ENCODE measurements at places on chromosomes 1 and 21.

GRCh38 chr1:229114315-229114714, 156.6 kb upstream of the RAB4A start:
- no peak for DNase-seq

DNA sequence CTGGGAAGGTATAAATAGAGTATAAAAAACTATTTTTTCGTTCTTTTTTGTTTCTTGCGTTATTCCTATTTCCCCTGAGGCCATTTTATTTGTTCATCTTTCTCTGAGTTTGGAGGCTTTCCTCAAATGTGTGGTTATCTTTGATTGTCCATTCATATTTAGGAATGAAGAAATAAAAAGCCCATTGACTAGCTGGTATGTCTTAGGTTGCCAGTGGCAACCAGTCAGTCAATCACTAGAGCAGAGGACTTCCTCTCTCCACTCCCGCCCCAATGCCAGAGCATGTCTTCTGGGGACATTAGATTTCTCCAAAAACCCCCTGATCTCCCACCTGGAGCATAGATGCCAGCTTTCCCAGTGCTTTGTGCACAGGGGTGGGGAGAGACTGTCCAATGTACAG, 20.7 kb upstream of the FOXE3 start:
- no peak for DNase-seq

- DNase-seq, result no peak
Measured at GRCh38 chr1:207128336-207128921, 24.4 kb downstream of the C4BPA start.

DNA sequence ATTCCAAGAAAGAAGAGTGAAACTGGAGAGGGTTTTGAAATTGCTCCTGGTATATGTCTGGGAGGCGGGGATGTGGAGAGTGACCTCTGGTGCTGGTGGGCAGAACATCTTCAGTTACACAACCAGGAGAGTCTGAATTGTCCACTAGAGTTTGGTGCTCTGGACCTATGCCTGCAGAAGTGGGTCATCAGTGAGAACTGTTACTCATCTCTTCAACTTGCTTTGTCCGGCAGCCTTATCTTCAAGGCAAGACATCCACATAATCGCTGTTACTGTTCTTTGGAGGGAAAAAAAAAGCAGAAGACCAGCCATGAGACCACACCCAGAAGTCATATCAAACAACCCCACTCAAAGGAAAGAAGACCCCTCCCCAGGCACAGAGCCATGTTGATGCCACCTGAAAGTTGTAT, 14.9 kb downstream of the SH2D1B start:
- DNase-seq, result no peak

- no peak for DNase-seq
Measured at GRCh38 chr1:28074892-28075511, 13.4 kb downstream of the EYA3 start.

DNA sequence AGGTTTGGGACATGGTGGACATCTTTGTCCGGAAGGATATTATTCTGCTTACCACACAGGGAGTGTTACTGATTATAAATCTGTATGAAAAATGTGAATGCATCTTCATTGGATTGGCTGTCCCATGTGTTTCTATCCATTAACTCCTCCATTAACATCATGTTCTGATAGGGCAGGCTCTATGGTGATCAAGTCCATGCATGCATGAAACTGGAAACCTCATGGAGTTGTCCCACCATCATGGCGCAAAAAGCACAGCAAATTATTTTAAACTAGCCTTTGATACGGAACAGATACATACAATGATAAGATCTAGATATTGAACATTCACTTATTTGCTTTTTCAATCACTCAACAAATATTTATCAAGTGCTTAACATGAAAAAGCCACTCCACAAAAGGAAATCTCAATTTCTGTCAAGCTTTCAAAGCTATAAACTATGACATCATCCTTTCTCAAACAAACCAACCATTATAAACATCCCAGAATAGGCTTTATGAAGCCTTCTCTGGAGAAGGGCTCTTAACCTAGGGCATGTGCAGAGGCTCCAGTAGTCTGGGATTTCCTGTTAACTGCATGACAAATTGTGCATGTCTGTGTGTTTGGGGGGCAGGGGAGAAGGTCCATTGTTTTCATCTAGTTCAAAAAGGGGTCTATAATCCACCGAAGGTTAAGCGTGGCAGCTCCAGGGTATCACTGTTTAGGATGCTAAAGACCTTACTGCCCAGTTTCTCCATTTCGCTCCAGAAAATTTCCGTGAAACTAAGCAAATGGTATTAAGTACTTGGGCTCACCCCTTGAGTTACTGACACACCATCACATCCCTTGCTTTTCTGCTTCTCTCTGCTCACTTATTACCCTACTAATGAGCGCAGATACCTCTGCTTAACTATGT, 46.1 kb downstream of the ADAMTS1 start:
- DNase-seq, result no peak

GRCh38 chr1:168443899-168444298, 99.9 kb downstream of the XCL2 start:
- no peak for DNase-seq

GRCh38 chr1:24801176-24801575, 55.9 kb downstream of the CLIC4 start:
- DNase-seq, result no peak

- DNase-seq, result no peak
Measured at GRCh38 chr1:24400065-24400464, 13.5 kb downstream of the STPG1 start.

DNA sequence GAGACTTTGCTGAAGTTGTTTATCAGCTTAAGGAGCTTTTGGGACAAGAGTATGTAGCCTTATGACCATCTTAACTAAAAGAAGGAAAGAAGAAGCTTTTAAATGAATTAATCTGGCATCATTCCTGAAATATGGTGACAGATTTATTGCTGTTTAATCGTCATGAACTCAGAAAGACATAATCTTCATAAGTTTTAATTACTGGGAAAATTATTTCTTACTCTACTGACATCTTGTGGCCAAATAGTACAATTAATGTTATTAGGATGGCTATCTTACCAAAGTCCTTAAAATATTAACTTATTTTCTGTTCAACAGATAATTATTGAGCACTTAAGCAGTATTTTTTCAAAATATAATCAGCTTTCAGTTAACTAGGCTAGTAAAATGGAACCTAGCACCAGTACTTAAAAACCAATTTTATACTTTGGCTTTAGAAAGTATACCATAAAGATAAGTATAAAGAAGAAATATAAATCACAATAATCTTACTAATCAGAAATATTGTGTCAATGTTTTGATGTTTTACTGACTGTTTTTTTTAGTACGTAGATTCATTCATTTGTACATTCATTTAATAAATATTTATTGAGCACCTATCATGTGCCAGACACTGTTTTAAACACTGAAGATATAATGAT, 34.7 kb upstream of the GPR25 start:
- DNase-seq, result no peak

- no peak for DNase-seq
Measured at GRCh38 chr1:42012852-42013251, 94.1 kb upstream of the HIVEP3 start.

DNA sequence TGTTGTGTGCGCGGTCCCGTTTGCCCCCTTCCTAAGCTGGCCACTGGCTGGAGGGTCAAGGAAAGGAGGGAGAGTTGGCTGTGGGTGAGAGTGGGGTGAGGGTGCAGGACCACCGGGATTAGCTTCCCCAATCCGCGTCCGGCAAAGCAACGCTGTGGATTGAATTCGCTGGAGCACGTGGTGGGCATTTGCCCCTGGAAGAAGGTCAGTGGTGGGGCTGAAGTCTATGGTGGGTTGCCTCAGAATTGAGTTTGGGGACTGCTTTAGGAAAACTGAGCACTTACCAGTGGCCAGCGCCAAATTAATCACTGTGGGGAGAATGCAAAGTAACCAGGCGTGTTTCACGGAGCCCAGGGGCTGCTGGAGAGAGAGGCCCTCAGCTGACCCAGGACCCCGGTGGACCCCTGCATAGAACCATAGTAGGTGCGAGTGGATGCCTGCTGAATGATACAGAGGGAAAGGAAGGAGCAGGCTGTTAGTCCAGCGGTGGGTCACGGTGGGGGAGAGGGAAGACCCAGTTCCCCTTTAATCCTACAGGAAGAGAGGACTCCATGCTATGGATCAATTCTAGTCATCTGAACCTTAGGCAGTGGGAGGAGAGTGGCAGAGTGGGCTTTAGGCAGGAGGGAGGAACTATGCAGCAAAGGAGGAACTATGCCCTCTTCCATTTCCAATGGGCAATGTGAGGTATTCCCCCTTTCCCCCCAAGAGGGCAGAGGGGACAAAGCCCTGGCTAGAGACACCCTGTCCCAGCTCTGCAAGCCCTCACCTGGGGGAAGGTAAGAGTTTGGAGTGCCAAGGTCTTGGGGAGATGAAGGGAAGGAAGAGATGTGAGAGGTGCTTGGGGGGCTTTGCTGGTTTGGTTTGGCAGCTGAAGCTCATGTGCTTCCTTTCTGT, 1.2 kb downstream of the TNFRSF8 start:
- no peak for DNase-seq

- DNase-seq, result no peak
Measured at GRCh38 chr21:45139473-45139872, 65.1 kb downstream of the ADARB1 start.

GRCh38 chr1:158951956-158952355, 20.6 kb downstream of the PYHIN1 start:
- no peak for DNase-seq

DNA sequence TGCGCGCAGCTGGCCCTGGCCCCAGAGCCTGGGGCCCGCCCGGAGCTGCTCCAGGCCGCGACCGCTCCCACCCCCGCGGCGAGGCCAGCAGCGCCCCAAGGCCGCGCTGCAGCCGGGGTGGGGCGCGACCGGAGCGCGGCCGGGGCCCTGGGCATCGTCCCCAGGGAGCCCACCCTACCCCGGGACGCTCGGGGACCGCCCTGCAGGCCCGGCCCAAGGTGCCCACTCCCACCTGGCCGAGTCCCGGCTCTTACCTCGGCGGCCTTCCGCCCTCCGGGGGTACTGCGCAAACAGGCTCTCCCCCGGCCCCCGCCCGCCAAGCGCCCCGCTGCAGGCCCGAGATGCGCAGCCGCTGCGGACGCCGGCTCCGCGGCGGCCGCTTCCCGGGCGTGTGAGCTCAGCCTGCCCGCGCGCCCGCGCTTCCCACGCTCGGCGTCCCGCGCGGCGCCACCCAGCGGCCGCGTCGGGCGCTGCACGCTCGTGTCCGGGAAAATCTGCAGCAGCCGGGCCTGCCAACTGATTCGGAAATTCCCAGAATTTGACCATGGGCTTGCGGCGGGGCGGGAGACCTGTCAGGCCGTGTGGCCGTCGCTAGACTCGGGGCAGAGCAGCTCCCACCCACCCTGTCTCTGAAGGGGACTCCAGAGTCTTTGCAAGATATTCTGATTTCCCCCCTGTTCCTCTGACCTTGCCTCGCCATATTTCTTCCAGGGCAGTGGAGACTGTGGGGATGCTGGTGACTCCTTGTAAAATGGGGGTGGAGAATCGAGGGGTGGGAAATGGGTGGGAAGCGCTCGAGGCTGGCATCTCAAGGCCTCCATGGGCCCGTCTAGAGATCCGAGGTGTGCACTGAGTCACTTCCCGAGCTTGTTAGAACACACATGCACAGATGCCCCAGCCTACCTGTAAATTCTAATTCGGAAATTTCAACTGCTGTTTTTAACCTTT, 41.9 kb downstream of the CD34 start:
- peak; percentile 47 for DNase-seq

GRCh38 chr1:61607448-61607847, 117.5 kb downstream of the TM2D1 start:
- no peak for DNase-seq

GRCh38 chr1:32733582-32734321, 31.2 kb upstream of the SYNC start:
- no peak for DNase-seq

- no peak for DNase-seq
Measured at GRCh38 chr1:89005286-89006151, 13.1 kb upstream of the KYAT3 start.

DNA sequence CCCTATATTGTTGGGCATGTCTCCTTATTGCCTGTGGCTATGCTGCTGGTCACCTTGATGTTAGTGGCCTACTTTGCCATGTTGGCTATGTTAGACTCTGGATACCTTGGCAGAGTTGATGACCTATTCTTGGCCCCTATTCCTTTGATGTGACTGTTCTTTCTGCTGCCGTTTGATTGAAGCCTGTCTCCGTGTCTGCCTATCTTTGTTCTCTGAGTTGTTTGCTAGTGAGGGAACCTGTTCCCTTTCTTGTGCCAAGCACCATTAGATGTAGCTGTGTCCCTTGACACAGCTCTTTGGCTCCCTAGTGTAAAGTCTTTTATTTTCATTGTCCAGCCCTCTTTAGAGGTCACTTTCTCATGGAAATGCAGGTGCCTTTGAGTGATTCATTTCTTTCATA, 28.7 kb upstream of the PAPPA2 start:
- DNase-seq, result no peak

DNA sequence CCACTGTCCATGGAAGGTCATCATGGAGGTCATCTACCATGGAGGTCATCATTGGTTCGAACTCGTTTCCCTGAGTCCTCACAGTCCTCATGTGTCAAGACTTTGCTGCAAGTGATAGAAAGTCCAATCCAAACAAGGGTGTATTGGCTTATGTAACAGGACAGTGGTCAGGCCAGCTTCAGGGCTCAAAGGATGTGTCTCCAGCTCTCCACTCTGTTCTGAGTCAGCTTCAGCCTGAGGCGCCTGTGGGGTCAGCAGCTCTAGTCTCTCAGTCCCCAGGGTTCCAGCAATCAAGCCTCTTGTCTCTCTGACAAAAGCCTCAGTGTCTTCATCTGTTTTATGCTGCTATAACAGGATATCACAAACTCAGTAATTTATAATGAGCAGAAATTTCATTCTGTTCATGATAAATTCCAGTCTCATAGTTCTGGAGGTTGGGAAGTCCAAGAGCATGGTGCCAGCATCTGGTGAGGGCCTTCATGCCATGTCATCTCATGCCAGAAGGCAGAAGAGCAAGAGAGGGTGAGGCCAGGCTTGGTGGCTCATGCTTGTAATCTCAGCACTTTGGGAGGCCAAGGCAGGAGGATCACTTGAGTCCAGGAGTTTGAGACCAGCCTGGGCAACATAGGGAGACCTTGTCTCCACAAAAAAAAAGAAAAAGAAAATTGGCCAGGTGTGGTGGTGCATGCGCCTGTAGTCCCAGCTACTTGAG, 19.5 kb downstream of the A3GALT2 start:
- no peak for DNase-seq

- DNase-seq, result no peak
Measured at GRCh38 chr1:214550013-214550856, 1.2 kb downstream of the PTPN14 start.

GRCh38 chr1:76141929-76142328, 67.4 kb downstream of the ST6GALNAC3 start:
- DNase-seq, result no peak

GRCh38 chr1:67755619-67756018, 70.6 kb downstream of the GADD45A start:
- no peak for DNase-seq

DNA sequence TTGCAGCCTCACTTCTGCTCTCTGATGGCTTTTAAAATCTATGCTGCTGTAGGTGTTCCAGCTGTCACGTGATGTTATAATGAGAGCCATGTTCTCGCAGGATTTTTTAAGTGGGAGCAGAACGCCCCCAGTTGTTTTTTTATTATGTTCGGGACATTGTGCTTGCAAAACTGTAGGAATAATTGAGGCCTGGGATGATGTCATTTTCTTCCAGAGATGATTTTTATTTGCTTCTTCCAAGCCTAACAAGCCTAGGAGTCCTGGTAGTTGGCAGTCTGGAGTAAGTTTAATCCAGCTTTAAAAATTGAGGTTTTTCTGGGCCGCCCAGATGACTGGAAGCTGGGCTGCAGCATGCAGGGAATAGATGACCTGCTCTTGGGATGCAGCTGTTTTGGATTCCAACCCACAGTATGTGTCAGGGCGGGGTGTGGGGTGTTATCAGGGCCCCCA, 34.6 kb upstream of the CHIT1 start:
- DNase-seq, result no peak

- no peak for DNase-seq
Measured at GRCh38 chr1:116842654-116843053, 67.1 kb upstream of the PTGFRN start.

- DNase-seq, result no peak
Measured at GRCh38 chr21:14678973-14679574, 133.0 kb upstream of the SAMSN1 start.

Data from stimulated activated CD8-positive, alpha-beta memory T cell treated with anti-CD3 and anti-CD28 coated beads, Interleukin-12 subunit alpha, Interleukin-12 subunit beta, amount 100 ng/mL, for 1 hour (primary cell).